CD8-positive, alpha-beta memory T cell (primary cell): ENCODE measurements at places on chromosomes 7 and 10. TPM values are rescaled to one million over a fixed set of nuclear protein-coding genes. Genes with fewer than 3 reads are reported as not detected.

CHCHD2 gene
- 599 TPM for total RNA-seq

MYL10 gene
- not detected for total RNA-seq

C10orf53 gene
- total RNA-seq = not detected

CAPZA2 gene
- total RNA-seq = 206 TPM
